ENCODE measurements at places on chromosomes 3 and 15.
A peak's percentile ranks its signal among the peaks of the same experiment; 100 is the strongest.

- peak; percentile 46 for DNase-seq
Observed at GRCh38 chr3:172560026-172560425, 36.8 kb upstream of the TNFSF10 start.

DNA sequence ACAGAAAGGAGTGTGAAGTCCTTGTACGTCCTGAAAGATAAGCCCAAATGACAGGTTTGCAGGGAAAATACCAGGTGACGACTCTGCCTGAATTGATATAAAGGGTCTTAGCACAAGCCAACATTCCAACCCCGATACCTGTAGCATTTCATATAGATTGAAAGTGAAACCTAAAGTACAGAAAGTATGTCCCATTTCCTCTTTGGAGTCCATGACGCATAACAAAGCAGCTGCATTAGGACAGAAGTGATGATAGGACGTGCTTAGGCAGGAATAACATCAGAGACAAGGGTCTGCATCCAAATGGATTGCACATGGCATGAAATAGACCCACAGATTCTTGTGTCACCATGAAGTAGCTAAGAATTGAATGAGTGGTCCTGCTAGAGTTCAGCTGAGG lies 187.0 kb upstream of the ROBO1 start:
- no peak for DNase-seq

DNA sequence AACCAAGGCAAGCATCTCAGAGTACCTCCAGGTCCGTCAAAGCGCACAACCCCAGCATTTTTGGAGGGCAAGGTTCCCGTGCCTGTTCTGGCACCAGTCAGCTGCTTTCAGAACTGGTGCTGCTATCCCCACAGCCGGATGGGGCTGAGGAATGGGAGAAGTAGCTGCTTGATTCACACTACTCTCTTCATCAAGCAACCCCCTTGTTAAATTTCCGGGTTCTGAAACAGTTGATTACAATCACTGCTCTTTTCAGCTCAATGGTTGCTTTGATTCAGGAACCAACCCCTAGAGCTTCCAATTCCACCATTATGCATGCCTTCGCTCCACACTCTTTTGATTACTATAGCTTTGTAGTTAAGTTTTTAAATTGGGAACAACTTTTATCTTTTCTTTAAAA lies 12.3 kb upstream of the UBA7 start:
- DNase-seq, result no peak

DNA sequence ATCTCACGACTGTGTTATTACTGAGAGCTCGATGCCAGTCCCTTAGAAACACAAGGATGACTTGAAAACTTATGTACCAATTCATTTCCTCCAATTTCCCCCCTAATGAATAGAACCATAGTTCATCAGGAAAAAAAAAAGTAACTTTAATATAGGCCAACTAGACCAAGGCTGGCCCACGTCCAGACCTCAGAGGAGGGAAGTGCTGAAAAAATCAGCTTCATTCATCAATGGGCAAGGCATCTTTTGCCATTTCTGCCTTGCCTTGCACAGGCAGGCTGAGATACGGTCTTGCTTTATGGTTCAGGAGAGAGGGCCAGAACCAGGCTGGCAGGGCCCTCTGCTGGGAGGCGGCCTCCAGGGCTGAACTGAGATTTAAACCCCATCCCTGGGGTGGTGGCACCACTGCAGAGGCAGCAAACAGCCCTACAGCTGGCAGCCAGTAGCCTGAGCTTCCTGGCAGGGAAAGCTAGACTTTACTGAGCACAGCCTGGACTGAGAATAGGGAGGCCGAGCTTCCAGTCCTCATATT lies 104.1 kb upstream of the TNFAIP8L3 start:
- DNase-seq, result no peak

GRCh38 chr15:52496175-52496574 lies 32.5 kb downstream of the MYO5A start:
- no peak for DNase-seq

DNA sequence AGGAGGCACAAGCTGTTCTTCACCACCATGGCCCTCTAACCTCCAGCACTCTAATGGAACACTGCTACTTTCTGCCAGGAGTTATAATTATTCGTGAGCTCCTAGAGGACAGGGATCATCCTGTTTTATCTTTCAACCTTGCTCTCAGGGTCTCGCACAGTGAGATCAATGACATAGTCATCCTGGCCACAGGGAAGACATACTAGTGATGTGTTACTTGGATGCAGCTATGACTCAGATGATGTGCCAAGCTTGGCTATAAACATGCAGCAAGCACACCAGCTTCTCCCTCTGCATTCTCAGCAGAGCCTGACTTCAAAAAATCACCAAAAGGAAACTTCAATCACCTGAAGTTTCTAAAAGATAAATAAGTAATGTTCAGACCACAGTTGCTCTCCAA lies 203.8 kb upstream of the HES1 start:
- DNase-seq, result peak; percentile 13

GRCh38 chr15:92882697-92883162 lies 17.4 kb upstream of the CHD2 start:
- no peak for DNase-seq

DNA sequence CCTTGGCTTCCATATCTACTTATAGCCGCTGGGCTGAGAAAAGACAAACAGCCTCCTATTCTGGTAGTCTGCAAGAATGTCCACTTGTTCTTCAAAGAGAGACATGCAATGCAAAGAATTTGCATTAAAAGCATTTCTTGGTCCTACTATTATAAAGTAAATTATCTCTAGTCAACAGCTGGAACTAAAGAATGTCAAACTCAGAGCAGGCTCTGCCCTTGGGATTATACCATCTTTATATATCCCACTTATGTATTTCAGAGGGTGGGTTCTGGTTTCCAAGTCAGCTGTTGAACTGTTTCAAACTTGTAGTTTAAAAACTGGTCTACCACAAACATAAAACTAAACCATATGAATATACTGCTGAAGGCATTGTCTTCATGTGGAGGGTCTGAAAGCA lies 7.0 kb upstream of the ACTC1 start:
- DNase-seq, result no peak

DNA sequence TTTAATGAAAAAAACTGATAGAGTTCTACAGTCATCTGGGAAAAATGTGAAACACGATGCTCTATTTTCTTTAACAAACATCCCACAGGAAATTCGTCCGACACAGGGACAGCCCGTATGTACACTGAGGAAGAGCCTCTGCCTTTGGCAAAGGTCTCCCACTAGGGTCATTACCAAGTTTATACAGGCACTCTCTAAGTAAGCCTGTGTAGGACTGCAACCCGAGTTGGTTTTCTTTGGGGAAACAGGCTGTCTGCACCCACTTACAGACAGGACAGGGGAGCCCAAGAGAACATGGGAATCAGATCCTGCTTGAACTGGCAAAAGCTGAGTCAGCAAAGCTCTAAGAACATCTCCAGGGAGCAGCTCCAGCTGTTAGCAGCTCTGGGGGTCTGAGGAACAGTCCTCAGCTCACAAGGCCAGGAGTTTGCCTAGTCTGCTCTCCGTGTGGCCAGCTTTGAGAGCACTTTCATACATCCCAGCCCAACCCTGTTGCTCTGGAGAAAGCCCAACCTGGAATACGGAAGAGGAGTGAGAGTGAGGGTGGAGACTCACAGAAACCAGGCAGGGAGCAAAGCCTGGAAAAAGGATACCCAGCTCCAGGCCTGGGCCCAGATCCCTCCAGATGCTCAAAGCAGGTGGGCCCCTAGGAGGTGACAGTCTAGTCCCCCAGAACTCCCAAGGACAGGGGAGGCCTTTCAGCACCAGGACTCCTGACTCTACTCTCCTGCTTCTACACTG lies 1.9 kb downstream of the TBC1D2B start:
- peak; percentile 79 for DNase-seq

- DNase-seq, result no peak
Observed at GRCh38 chr3:133865136-133865855, 30.4 kb downstream of the RAB6B start.

- no peak for DNase-seq
Observed at GRCh38 chr3:172324611-172325203, 123.5 kb downstream of the GHSR start.

DNA sequence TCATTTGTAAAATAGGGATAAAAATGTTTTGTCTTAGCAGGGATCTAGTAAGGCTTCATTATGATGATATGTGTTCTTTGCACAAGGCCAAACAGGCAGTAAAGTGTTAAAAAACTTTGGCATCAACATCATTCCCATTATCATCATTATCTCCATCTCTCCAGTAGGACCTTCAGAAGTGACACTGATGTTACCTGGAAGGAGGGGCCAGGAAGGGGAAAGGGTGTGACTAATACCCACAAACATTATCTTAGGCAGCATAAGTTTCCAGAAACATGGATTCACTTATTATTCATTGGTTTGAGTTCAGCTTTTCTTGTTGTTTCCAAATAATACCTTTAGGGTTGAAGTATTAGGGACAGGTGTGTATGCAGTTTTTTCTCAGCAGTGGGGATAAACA lies 399.6 kb downstream of the PTPRG start:
- DNase-seq, result peak; percentile 44

DNA sequence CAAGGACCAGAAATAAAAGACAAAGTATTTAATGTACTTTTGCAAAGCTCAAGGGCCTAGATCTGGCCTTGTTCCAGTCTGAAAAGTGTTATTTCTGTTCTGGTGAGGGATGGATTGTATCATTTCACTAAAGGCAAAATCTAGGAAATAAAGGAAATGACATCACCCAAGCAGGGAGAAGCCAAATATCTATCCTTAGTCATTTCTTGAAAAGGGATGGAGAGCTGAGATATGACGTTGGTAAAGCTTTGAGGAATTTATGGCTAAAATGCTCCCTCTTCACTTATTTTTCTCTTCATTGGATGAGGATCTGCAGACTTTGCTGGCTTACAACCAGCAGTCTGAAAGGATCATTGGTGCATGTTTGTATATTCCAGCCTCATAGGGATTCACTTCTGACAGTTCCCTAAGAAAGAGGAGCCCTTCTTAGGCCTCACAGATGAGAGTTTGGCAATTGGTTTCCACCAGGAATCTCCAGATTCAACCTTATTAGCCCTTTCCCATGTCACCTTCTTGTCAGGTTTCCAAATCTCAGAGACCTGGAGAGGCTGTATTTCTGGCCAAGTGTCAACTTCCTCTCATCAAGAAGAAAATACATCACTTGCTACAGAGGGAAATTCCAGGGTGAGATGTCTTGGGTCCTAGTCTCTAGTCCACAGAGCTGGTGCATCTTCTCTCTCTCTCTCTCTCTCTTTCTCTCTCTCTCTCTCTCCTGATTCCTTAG lies 93.7 kb upstream of the BOC start:
- peak; percentile 49 for DNase-seq

- DNase-seq, result no peak
Observed at GRCh38 chr3:131518680-131519079, 15.9 kb upstream of the MRPL3 start.

GRCh38 chr3:172705170-172705569 lies 5.7 kb downstream of the NCEH1 start:
- DNase-seq, result no peak

GRCh38 chr3:71537211-71537611 lies 46.3 kb downstream of the FOXP1 start:
- DNase-seq, result peak; percentile 90

DNA sequence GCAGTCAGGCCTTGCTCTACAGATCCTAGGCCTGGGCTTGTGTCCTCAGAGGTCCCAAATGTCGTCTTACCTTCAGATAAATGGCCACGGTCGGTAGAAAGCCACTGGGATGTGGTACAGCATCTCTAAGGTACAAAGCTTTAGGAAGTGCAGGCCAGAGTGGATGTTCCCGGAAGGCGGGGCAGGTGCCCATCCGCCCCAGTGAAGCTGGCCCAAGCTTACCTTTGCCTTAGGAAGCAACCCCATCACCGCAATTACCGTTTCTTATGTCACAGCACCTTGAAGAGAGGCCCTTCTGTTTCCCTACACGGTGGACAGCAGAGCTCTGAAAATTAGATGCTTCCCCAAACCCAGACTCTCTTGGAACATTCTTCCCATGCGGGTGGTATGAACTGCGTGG lies 240.1 kb upstream of the LYSMD4 start:
- no peak for DNase-seq

DNA sequence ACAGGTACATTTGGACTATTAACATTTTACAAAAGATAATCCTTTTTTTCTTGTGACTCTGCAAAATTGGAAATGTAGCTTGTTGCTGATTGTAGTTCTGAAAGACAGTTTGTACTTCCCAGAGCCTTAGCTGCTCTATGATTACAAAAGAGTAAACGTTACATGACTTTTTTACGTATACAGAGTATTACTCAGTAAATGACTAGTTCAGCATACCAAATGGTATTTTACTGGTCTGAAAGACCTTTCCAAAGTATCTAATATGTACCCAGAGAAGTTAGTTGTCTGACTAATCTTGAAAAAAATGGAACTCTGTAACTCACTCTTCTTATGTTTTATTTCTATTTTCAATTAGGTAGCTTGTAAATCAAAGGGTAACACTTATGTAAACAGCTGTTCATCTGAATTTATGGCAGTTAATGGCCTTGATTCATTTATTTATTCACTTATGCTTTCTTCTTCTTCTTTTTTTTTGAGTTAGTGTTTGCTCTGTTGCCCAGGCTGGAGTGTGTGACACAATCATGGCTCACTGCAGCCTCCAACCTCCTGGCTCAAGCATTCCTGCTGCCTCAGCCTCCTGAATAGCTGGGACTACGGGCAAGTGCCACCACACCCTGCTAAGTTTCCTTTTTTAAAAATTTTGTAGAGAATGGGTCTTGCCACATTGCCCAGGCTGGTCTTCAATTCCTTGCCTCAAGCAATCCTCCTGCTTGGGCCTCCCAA lies 151.7 kb downstream of the C3orf38 start:
- no peak for DNase-seq

Data from kidney tubule cell (primary cell).